Caki2 (cell line): ENCODE measurements at places on chromosomes 7 and 10.

GRCh38 chr10:23197416-23197861 is 5.3 kb downstream of the PTF1A start:
- DNase-seq = no peak

GRCh38 chr7:120926943-120927346 is 23.6 kb upstream of the ING3 start:
- DNase-seq = peak; percentile 16

- peak; percentile 91 for DNase-seq
Observed at GRCh38 chr7:151060416-151061212, 1.2 kb downstream of the SLC4A2 start.

DNA sequence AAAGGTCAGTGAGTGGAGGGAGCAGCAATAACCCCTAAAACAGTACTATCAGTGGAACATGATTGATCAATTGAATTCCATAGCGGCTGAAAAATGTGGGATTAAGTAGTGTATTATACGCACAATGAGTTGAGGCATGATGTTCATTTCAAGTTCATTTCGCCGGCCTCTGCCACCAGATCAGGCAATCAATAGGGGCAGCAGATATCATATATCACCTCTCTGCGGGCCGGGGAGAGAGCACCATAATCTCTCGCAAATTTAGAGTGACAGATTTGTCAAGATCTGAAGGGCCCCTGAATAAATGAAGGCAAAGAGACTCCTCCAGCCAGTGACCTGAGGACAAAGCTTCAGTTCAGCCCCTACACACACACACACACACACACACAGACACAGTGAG is 58.5 kb downstream of the PAX2 start:
- no peak for DNase-seq
